Activated CD8-positive, alpha-beta memory T cell treated with anti-CD3 and anti-CD28 coated beads for 24 hours (primary cell): ENCODE measurements at places on chromosomes 5 and 9.
A peak's percentile ranks its signal among the peaks of the same experiment; 100 is the strongest.

- DNase-seq, result peak; percentile 62
These were observed 2.5 kb downstream of the FST start for GRCh38 chr5:53482717-53483638.

DNA sequence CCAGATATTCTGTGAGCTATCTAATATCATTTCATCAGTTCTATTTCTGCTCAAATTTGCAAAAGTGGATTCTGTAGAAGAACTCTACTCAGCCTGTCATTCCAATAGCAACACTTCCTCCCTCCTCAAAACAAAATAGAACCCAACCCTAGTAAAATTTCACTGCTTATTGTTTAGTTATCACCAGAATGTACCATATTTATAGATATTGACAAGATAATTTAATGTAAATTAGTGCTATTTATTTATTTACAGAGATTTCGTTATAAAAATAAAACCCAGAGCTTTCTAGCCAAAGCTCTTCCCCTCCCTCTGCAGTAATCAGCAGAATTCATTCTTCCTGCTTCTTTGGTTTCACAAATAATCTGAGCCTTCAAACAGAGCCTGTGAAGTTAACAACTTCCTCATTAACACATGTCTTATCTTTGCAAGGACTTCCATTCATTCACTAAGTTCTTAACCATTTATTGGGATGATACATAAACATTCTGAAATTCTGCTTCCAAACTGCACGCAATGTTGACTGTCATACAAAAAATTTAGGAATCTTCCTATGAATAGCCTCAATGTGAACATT, 73.7 kb upstream of the PJA2 start:
- DNase-seq, result no peak

DNA sequence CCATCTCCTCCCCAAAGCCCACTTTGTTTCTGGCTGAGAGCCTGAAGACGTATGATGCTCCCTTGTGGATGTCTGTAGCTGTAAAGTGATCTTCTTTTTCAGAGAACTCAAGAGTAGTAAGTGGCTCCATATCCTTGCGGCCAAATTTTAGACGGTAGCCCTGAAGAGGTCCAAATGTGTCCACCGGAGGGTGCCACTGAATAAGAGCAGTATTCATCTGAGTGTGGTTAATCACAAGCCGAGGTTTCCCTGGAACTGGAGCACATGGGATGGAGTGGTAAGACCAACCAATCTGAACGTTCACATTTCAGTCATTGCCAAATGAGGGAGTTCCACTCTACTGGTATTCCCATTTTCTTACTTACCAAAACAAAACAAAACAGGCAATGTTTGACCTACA, 686.5 kb upstream of the DMAC1 start:
- DNase-seq, result no peak

DNA sequence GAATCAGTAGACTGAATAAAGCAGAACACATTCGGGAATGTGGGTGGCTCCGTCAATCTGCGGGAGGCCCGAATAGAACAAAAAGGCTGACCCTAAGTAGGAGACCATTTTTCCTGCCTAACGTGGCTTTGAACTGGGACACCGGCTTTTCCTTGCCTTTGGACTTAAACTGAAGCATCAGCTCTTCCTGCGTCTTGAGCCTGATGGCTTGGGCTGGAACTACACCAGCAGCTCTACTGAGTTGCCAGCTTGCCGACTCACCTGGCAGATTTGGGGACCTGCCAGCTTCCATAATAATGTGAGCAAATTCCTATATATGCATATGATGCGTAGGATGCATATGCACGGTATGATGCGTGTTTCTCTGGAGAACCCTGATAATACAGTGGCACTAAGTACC, 111.3 kb downstream of the DAPK1 start:
- no peak for DNase-seq

GRCh38 chr5:142548739-142549275, 137.1 kb downstream of the FGF1 start:
- peak; percentile 59 for DNase-seq
